CD4-positive, alpha-beta T cell treated with Interleukin-21 for 1 hour (primary cell): ENCODE measurements at places on chromosomes 3 and 15.

DNA sequence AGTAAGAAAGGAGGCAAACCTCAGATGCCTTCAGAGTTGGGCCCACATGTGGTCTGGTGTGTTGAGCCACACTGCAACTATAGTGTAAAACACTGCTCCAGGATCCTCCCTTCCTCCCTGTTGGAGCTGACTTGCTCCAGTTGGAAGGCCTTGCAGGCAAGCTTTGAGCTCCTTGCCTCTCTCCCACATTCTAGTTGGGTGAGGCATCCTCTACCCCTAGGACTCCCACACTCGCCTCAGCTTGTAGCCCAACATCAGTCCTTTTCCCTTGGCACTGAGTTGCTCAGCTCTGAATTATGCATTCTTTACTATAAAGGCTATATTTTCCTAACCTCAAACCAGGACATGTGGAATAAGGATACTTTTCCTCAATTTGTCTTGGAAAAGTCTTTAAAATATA is 143.9 kb downstream of the NECTIN3 start:
- no peak for DNase-seq

DNA sequence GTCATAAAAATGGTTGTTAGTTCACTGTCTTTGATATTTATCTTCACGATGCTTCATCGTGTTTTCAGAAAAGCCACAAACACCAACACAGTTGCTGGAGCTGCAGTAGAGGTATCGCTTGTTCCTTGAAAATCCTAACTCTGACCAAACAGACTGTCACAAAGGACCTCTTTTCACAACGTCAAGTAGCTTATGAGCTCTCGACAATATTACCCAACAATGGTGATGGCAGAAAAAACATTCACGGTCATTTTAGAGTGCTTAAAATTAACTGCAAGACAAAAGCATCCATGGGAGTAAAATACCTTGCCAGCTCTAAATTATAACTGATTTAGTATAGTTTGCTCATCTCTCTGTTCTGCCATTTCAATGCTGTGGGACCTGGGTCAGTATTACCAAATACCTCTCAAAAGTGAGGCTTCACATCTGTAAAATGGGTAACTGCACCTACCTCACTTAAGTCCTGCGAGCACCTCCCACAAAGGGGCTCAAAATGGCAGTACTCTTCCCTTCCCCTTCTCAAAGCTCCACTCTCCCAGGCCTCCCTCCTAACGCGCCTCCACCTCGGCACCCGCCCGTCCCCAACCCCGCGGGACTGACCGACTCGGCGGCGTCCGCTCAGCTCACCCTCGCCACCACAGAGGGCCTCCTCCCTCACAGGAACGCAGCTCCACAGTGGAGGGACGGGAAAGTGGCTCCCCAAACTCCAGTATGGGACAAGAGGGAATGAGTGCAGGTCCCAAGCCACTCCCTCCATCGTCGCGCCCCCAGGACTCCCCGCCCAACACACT is 546 bp downstream of the TRIM59 start:
- peak; percentile 58 for DNase-seq

DNA sequence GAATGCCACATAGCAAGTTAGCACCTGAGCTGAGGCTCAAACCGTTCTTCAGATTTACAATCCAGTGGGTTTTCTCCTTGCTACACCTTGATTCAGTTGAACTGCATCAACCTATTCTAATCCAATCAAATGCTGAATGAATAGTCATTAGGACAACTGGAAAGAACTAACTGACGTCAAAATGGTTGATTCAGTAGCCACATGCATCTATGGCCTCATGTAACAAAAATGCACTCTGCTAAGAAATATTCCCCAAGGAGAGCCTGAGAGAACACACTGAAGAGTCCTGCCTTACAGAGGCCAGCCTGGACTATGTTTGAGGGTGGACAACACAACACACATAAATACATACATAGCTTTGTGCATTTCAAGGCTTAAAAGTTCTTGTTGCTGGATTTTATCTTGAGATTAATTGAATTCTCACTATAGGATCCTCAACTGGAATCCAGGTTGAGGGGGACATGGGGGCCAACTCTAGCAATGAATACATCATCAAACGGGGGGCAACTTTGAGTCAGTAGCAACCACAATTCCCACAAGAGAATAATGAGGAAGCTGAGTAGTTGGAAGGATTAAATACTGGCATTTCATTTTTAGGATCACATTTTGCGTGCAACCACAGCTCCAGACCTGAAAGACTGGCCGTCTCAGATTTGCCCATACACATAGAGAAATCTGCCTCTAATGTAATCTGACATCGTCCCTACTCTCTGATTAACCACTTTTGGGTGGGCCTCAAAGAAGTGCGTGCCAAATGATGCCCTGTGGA is 280.2 kb upstream of the ICE2 start:
- DNase-seq, result no peak

GRCh38 chr3:172391592-172392302 is 56.5 kb downstream of the GHSR start:
- no peak for DNase-seq

DNA sequence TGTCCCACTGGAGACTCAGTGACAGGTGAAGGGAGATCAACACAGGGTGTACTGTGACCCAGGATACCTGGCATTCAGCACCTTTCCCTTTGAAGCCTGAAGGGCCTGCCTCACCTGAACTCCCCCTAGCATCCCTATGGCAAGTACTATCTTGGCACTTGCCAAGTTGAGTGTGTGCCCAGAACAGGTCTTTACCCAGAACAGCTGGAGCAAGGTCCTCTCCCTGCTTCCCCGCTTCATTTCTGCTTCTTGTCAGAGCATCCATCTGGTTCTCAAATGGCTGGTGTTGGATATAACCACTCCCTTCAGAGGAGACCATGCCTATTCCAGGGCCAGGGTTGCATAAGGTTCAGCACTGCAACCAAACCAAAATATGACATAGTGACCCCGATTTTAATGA is 73.0 kb downstream of the FAM43A start:
- no peak for DNase-seq
